Left kidney (tissue), 8 donors: ENCODE measurements at places on chromosomes 13 and 19. TPM values are rescaled to one million over a fixed set of nuclear protein-coding genes. Genes with fewer than 3 reads are reported as not detected.

- DNase-seq, result peak; percentile 47
Measured at GRCh38 chr19:40366697-40367561, 18.4 kb downstream of the PLD3 start.

GRCh38 chr13:23651887-23652286, 81.7 kb downstream of the TNFRSF19 start:
- no peak for DNase-seq

- no peak for DNase-seq
Measured at GRCh38 chr13:41937388-41937787, 23.5 kb downstream of the VWA8 start.

DNA sequence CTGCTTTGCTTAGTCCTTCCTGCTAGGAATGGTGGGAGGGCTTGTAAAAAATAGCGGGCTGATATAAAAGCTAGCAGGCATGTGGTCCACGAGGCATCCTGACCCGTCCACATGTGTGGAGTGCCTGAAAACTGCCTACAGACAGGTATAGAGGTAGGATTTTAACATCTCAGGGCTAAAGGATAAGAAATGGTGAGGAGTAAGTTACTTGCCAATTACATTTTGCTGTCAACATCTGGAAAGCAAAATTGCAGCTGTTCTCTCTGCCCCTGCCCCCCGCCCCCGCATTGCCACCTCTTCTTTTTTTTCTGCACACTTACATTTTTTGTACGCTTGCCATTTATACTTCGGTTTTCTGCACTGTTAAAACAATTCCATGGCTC, 21.0 kb downstream of the NFIX start:
- DNase-seq, result no peak

GRCh38 chr19:15758379-15758778, 20.6 kb downstream of the OR10H3 start:
- no peak for DNase-seq

DNA sequence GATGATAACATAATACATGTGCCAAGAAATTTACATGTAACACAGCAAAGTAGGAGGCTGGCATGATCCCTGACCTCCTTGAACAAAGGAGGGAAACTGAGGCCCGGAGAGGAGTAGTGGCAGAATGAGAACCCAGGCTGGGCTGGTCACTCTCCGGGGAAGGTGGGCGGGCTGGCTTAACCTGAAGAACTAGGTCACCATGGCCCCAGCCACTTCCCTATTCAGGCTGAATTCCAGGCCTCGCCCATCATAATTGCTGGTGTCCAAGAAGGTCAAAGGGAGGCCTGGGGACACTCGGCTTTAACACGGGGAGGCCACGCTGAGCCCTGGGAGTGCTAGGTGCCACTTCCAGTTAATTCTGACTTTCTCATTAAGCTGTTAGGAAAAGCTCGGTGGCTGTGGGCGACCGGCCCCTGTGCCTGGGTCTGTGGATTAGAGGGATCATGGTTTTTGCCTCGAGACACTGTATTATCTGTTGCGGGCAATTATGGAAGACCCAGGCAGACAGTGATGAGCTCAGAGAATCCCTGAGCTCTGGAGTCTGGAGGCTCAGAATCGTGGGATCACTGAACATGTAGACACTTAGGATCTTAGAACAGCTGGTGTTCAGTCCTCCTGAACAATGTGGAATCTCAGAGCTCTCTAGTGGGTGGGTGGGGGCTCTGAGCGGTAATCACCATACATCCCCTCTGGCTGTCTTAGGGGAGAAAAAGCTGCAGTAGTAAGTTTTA, 5.0 kb upstream of the TINCR start:
- no peak for DNase-seq

- DNase-seq, result no peak
Measured at GRCh38 chr13:49404703-49405020, 39.2 kb downstream of the CAB39L start.

TPTE2 gene
- polyA plus RNA-seq, result 0.57 TPM

GNG8 gene
- polyA plus RNA-seq, result 2.9 TPM

FRY gene
- polyA plus RNA-seq, result 49.9 TPM

ITPKC gene
- 11.5 TPM for polyA plus RNA-seq
